Stimulated activated CD8-positive, alpha-beta memory T cell treated with anti-CD3 and anti-CD28 coated beads, Interleukin-7, amount 100 ng/mL, for 1 hour (primary cell): ENCODE measurements at places on chromosomes 12 and 14.

DNA sequence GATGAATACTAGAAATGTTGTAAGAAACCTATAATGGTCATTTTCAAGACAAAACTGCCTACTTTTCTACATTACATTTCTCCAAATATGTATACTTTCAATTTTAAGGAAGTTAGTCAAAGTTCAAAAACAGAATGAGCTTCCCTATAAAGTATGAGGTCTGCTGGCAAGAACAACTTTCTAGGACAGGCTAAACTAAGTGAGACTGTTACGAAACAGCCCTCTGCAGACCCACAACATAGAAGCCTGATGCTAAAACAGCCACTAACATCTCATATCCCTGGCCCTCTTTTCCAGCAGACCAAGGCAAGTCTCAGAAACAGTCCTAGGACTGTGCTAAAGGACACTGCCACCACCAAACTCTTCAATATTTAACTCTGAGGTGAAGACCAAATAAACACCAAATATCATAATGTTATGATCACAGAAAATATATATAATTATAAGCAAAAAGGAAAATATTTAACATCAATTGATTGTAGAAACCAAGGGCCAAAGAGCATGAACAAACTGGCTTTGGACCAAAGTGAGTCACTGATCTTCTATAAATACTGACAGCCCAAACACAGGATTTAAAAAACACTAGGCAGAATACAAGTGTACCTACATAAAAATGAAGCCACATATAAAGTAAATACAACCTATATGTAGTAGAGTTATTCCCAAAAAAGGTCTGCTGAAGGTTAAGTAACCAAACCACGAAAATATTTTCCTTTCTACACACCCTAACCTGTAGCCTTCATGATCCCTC, 27.7 kb downstream of the PPP4R3A start:
- no peak for DNase-seq

- DNase-seq = no peak
Observed at GRCh38 chr14:103093856-103094405, 594 bp upstream of the EXOC3L4 start.

- no peak for DNase-seq
Observed at GRCh38 chr12:24562771-24563431, 386.0 kb downstream of the BCAT1 start.

DNA sequence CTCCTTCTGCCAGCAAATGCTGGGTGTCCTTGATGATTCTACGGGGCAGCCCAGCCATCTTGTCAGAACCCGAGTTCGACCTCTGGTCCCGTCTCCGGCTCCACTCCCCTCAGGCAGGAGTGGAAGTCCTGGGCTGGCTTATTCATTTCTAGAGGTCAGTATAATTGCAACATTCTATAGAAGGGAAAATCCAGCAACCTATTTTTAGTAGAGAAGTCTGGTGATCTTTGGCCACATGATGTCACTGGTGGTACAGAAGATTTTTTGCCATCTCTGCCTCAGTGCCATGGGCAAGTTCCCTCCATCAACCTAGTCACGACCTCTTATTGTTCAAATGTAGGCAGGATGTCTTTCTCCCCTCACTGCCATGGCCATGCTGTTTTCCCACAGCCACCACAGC, 22.4 kb downstream of the OR10G2 start:
- DNase-seq = no peak
